NCI-H510A treated with DMSO at 0.1 percent for 48 hours (cell line): ENCODE measurements at places on chromosomes 16 and 17.

GRCh38 chr16:88432753-88433152 is 20.3 kb upstream of the ZFPM1 start:
- DNase-seq = no peak

- no peak for DNase-seq
Measured at GRCh38 chr17:28940142-28940541, 11.2 kb downstream of the PHF12 start.

GRCh38 chr17:19757536-19758180 is 9.6 kb upstream of the ALDH3A1 start:
- DNase-seq = no peak

- no peak for DNase-seq
Measured at GRCh38 chr17:81162491-81162890, 2.8 kb upstream of the PVALEF start.

GRCh38 chr17:44878627-44879221 is 20.5 kb downstream of the EFTUD2 start:
- peak; percentile 4 for DNase-seq

DNA sequence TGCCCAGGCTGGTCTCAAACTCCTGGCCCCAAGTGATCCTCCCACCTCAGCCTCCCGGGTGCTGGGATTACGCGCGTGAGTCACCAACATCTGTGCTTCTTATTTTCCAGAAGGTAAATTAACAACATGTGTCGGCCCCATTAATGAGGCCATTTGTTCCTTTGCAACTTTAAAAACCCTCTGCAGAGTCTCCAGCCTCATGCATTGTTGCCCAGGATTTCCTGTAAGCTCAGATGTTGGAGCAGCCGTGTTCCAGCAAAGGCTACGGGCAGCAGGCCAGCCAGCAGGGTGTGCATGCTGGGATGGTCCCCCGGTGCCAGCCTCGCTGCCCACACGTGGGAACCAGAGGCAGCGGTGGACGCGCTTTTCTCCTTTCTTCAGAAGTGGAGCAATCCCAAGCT is 19.1 kb upstream of the HEXD start:
- DNase-seq = no peak

- no peak for DNase-seq
Measured at GRCh38 chr17:53472586-53472985, 350.1 kb upstream of the KIF2B start.

- no peak for DNase-seq
Measured at GRCh38 chr16:30619202-30619601, 9.0 kb upstream of the ZNF689 start.

- DNase-seq = peak; percentile 52
Measured at GRCh38 chr16:51591480-51591879, 440.4 kb upstream of the SALL1 start.
